ENCODE measurements at places on chromosomes 7 and 10.

GRCh38 chr10:79125092-79125491, 56.3 kb downstream of the ZMIZ1 start:
- no peak for DNase-seq

GRCh38 chr10:90403211-90404000, 454.4 kb downstream of the HTR7 start:
- no peak for DNase-seq

- DNase-seq: no peak
Measured at GRCh38 chr7:22001345-22002004, 55.8 kb upstream of the CDCA7L start.

- no peak for DNase-seq
Measured at GRCh38 chr7:157072361-157072760, 61.9 kb upstream of the MNX1 start.

DNA sequence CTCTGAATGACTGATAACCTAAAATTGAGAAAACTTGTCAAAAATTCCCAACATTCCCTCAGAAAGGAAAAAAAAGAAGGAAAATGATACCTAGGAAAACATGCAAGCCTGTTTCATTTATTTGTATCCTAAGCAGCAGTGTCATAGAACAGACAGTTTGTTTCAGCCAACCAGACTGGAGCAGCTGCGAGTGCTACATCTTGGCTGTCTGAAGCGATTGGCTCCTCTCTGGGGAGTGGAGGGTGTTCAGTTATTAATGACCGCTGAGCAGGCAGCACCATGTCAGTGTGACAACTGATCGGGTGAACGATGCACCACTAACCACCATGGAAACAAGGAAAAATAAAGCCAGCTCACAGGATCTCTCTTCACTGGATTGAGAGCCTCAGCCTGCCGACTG, at the start of gene LRRN3:
Gene LRRN3, plus strand, starts transcription at position 282 of the 400 bp plus-strand sequence. CDS start 31,646 bp downstream, outside the sequence.
- peak; percentile 47 for DNase-seq

DNA sequence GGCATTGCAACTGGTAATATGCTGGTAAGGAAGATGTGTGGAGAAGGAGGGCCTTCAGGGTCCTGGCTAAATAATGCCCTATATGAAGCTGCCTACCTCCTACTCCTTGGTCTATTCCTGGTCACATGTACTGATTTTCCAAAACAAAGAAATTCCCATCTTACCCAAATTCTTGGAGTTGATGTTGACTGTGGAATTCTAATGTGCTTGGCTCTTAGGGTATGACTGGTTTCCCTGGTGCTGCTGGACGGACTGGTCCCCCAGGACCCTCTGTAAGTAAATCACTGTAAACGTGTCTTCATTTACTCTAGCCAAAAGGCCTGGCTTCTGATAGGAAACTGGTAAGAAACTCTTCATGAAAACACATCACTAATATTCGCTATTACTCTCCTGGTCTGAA, 27.0 kb downstream of the COL1A2 start:
- no peak for DNase-seq

DNA sequence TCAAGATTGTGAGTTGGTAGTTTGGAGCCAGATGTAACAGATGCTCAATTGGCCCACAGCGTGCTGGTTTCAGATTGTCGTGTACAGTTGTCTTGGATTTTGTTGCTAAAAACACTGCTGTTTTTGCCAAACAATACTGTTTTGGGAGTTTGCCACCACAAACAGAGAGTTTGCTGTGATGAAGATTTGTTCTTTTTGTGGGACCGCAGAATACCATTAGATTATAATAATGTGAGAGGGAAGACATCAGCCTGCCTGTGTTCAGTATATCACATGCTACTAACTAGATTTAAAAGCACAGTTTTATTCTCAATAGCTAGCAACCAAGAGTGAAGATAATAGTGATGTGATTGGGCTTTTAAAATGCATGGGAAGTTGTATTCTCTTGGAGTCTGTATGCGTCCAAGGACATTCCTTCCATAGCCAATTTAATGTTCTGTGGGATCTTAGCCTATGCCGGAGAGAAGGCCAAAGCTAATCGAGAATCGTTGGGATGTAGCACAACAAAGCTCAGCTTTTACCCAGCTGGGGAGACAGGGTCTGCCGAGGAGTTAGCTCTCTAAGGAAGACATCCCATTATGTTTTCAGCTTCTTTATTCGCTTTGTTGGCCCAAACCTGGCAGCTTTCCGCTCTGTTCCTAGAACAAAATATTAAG, 18.7 kb upstream of the ITGA8 start:
- no peak for DNase-seq

- no peak for DNase-seq
Measured at GRCh38 chr10:47104151-47104605, 192.9 kb downstream of the PTPN20 start.

GRCh38 chr10:3774814-3775695, 10.0 kb downstream of the KLF6 start:
- no peak for DNase-seq

- no peak for DNase-seq
Measured at GRCh38 chr7:120665068-120665467, 192.9 kb downstream of the TSPAN12 start.

- DNase-seq: no peak
Measured at GRCh38 chr10:50325449-50326171, 74.3 kb upstream of the ASAH2 start.

DNA sequence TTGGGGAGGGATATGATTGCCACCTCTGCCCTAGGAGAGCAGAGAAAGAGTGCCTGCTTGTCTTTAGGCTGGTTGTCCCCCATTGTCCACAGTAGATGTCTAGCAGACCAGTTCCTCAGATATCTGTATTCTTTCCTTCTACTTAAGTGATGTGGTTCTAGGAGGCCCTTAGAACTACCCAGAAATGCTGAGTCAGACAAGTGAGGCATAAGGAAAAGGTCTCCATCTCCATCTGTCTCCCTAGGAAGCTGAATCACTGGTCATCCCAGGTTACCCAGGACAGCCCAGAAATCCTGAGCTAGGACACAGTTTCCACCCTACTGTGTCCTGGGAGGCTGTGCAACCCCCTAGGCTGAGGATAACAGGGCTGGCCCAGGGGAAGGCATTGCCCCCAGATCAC, 93.4 kb upstream of the INHBA start:
- no peak for DNase-seq

DNA sequence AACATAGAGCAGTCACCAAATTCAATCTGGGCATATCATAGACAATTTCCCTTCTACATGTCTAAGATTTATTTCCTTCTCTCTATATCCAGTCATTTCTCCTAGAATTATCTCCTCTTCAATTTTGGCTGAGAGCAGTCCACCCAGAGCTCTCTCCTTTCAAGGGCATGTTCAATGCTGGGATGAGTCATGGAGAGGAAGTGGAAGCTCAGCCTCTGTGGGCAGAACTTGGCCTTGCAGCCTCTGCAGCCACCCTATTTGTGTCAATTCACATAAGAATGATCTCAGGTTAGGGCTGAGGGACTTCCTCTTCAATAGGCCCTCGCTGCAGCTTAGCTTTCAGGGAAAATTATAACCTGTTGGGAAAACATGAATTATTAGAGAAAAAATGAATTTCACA, 560.8 kb downstream of the POM121L12 start:
- no peak for DNase-seq

GRCh38 chr7:47452715-47453092, 129.2 kb downstream of the TNS3 start:
- no peak for DNase-seq

DNA sequence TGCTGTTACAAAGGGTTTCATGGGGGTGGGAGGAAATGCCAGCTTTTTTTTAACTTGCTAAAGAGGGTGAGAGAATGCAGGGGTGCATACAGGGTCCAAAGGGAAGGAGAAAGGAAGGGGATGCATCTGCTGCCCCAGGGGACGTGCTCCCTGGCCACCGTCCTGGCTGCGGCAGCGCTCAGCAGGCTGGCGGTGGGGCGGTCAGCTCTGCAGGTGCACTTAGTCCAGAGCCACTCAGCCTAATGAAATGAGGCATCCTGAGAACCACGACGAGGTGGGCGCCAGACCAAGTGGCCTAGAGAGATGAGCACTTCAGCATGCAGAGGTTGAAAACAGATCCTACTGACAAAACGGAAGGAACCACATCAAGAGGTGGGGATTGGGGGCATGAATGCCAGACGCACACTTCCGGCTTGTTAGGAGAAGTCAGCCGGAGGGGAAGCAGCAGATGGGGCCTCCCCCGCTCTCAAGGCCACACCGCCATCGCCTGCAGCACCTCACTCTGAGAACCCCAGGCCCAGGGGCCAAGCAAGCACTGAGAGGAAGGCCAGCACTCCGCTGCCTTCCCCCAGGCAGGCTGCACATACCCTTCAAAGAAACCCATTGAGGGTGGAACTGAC, 94.5 kb downstream of the MAD1L1 start:
- no peak for DNase-seq

DNA sequence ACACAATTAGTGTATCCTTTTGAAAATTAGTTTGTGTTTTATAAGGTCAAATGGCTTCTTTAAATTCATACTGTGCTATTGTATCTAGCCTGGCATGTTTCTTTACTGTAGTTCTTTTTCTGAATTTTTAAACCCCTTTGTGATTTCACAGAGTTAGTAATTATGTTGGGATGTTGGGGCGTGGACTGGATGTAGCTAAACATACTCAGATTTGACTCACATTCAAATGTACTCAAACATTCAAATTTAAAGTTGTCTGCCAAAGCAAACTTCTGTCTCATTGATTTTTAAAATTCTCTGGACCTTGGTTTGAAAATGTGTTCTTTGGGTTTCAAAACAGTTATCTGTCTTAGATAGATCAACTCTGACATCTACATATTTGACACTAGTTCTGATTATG, 7.2 kb upstream of the NRP1 start:
- DNase-seq: no peak

Measured in hippocampal formation (tissue), 2 donors.